Non-pigmented ciliary epithelial cell (primary cell): ENCODE measurements at places on chromosomes 1 and 21.

- DNase-seq = no peak
Measured at GRCh38 chr1:152185544-152186391, 26.7 kb upstream of the RPTN start.

- no peak for DNase-seq
Measured at GRCh38 chr1:53266038-53266437, 27.7 kb upstream of the MAGOH start.

DNA sequence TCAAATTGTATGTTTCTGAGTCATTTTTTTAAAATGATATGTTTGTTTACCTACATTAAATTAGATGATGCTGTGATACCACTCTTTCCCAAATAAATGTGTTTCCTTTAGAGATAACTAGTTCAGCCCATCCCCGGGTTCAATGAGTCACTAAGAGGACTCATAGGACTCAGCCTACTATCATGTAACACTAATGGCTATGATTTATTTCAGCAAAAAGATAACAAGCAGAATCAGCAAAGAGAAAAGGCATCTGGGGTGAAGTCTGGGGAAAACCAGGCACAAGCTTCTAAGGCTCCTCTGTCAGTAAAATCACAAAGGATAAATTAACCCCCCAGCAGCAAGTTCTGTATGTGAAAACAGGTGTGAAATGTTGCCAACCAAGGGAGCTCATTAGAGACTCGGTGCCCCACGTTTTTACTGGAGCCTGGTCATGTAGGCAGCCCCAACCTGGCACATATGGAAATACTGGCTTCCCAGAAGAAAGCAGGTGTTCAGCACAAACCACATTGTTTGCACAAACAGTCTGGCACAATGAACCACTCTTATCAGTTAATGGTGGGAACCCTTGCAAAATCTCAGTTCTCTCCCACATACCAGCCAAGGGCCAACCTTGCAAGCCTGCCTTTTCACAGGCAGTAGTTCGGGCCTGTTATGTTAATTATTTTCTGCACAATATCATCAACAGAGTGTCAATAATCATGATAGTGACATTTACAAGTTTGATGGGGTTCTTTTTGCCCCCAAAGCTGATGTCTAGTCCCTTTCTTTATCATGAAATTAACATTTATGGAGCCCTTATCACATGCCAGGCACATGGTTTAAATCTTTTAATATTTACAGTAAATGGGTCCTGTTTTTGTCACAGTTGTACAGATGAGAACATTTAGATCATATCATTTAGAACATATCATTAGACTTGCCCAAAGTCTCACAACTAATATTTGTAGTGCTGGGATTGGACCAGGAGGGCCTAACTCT is 23.1 kb upstream of the CNN3 start:
- DNase-seq = no peak

GRCh38 chr1:170927955-170928840 is 7.1 kb upstream of the MROH9 start:
- DNase-seq = no peak

DNA sequence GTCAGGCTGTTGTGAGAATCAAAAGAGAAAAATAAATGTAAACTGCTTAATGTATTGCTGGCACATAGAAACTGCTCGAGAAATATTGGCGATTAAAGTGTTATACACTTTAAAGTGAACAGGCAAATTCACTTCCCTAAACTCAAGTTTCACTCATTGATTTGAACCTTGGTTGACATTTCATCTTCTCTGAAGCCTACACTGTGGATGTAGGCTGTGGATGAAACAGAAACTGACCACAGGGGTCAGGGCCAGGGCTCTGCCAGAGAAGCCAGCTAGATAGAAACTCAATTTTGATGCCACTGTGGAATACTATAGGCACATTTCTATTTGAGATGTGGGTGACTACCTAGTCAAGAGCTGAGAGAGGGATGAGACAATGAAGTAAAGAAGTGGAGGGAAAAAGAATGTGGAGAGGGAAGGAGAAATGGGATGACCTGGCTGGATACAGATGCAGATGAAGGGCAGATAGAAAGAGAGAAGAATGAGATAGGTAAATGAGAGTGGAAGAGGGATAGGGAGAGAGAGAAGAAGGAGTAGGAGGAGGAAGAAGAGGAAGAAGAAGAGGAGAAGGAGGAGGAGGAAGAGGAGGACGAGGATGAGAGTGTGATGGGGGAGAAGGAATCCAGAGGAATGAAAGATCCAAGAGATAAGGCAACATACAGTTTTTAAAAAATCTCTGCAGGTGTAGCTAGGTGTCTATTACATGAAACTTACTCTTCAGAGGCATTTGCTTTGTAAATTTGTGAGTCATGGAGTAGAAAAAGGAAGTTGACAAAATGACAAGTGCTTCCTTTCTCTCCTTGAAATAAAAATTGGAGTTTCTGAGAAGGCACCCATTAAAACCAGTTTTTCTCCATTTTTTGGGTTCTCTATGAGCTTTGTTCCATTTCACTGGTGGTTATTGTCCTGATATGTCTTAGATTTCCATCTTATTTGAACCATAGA is 17.4 kb upstream of the CD1D start:
- DNase-seq = no peak

DNA sequence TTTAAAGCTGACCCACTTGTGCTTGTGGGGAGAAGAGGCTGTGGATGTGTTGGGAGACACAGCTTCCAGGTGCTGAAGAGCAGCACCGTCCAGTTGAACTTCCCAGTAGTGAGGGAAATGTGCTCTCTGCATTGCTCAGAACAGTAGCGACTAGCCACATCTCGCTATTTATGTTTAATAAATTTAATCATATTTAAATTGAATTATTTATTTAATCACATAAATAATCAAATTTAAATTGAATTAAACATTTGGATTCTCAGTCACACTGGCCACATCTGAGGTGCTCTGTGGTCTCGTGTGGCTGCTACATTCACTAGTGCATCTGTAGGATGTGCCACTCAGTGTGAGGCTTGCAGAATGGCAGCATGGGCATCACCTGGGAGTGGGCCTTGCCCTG is 20.1 kb downstream of the NTPCR start:
- no peak for DNase-seq

GRCh38 chr1:9691691-9692090 is 40.2 kb downstream of the PIK3CD start:
- no peak for DNase-seq

GRCh38 chr1:94953746-94954145 is 26.8 kb upstream of the CNN3 start:
- DNase-seq = no peak

- DNase-seq = no peak
Measured at GRCh38 chr1:53069265-53069662, 7.3 kb downstream of the PODN start.

- no peak for DNase-seq
Measured at GRCh38 chr1:26828411-26828991, 2.0 kb downstream of the ZDHHC18 start.

- no peak for DNase-seq
Measured at GRCh38 chr21:25857308-25858074, 122.7 kb downstream of the GABPA start.

- DNase-seq = no peak
Measured at GRCh38 chr1:84836145-84836544, 56.9 kb downstream of the LPAR3 start.

DNA sequence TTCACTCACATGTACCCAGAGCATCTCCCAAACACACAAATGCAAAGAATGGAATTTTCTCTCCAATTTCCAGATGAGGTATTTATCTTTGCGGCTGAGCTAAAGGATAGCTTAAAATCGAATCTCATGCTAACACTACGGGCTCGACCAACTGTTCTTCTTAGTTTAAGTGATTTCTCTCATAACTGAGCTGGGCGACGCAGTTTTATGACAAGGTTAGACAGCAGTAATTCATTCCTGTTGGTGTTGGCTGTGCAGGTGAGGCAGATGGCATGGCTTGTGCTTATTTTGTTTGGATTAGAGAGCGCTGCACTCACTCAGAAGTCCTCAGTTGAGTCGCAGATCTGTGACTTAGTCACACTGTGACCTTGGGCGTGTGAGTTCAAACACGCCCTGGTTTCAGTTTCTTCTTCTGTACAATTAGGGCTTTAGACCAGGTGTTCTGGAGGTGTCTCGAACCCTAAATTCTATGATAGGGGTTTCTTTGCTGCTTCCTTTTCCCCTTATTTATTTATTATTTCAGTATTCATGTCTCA is 41.5 kb upstream of the MRPS6 start:
- DNase-seq = no peak

DNA sequence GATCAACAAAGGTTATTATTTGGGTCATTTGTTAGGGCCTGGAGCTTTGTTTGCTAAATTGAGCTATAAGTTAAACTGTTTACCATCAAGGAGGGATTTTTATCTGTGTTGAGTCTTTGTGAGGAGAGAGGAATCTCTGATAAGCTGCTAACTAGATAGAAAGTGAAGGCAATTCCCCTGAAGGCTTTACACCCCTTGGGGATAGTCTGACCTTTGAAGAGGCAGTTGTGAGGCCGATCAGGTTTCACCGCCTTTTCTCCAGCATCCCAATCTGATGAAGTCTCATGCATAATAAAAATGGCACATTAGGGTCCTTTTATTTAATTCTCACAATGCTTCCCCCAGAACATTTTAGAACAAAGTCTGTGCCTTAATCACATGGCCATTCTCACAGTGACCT is 21.8 kb downstream of the C1orf21 start:
- no peak for DNase-seq

DNA sequence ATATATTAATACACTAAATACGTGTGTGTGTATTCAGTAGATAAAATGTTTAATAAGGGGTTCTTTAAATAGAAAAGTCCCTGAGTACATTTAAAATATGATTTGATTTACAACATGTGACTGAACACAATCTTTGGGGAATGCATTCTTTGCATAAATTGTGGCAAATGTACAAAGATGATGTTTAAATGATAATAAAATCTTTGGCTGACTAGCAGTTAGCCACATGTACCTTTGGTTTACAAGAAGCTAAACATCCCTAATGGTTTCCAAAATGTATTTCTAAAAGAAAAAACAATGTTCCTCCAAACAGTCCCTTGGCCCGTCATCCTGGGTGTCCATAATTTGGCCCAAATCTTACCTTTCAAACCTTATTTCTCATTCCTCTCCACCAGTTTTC is 106.4 kb upstream of the MARK1 start:
- no peak for DNase-seq

GRCh38 chr1:165829888-165830287 is 2.5 kb downstream of the UCK2 start:
- no peak for DNase-seq

DNA sequence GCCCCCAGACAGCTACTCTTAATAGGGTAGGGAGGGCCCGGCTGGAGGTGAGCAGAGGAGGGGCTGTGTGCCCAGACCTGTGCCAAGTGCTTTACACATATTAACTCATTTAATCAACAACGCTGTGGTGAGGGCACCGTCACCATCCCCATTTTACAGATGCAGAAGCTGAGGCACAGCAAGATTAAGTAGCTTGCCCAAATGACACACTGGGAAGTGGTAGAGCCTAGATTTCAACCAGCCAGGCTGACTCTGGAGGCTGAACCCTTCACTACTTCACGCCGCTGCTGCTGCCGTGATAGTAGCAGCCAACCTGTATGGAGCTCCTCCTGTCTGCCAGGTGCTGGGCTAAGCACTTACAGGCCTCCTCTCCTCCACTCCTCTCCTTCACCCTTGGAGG is 127.2 kb downstream of the PTPRU start:
- DNase-seq = no peak

DNA sequence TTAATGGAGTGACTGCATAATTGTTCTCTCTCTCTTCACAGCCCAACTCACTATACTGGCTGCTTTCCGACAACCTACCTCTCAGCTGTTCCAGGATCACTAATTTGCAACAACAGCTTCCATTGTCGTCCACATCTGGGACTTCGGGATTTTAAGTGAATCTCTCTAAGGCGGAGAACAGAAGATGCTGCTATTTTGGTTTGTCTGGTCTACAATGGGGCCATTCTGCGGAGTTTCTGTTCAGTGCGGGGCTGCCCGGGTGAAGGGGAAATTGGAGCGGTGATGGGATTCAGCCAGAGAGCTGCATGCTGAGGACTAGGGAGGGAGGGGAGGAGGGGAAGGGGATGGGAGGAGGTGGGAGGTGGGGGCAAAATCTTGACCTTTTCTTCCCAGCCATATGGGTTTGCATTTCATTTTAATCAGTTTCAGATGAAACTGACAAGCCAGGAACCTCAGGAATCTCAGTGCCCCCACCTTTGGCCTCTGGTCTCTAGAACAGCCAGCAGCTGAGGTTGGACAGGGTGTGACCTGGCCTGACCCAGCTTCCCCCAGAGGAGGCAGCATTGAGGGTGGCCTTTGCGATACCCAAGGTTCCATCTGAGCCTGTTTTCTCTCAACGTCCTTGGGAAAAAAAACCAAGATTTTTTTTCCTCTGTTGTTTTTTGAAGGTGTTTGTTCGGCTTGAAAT is 6.9 kb upstream of the SRP9 start:
- DNase-seq = no peak

DNA sequence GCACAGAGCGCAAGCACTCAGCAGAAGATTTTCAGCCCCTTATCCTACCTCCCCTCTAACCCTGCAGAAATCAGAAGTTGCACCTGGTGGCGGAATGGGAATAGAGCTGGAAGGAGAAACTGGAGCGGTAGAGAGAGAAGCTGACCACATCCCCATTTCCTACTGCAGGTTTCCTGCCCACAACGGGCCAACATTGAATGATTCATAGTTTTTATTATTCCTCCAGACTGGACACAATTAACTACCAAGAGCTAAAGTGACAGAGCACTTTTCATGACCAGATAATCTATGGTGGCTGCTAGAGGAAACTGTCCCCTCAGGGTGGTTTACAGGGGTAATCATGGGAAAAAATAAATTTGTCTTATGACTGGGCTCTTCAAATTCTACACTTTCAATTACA is 21.3 kb upstream of the LRRC8D start:
- DNase-seq = no peak

GRCh38 chr1:147579532-147579931 is 38.2 kb downstream of the BCL9 start:
- DNase-seq = no peak

DNA sequence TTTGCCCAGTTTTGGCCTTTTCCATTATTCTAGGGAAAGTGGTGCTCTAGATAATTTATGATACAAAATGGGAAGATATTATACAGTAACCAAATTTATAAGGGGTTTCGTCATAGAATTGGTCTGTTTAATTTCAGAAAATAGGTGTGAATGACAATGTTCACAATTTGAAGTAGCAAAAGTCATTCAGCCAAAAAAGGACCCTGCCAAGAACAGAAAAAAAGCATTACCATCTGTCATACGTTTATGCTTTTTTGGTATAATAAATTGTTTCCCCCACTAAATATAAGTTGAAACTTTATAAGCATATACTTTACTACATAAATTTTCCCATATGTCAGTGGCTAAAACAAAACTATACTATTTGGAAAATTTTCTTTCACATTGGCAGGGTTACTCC is 4.5 kb upstream of the SPAG17 start:
- DNase-seq = no peak

- no peak for DNase-seq
Measured at GRCh38 chr1:96465441-96465840, 256.1 kb upstream of the PTBP2 start.
